ENCODE measurements at places on chromosomes 5 and 9.

GRCh38 chr9:100111235-100111634 is 12.2 kb downstream of the INVS start:
- DNase-seq, result no peak

- DNase-seq, result no peak
Observed at GRCh38 chr5:170579601-170580000, 75.8 kb downstream of the KCNIP1 start.

- DNase-seq, result no peak
Observed at GRCh38 chr9:27194401-27195091, 85.5 kb downstream of the TEK start.

GRCh38 chr5:129506950-129507349 is 46.9 kb downstream of the ADAMTS19 start:
- DNase-seq, result no peak

DNA sequence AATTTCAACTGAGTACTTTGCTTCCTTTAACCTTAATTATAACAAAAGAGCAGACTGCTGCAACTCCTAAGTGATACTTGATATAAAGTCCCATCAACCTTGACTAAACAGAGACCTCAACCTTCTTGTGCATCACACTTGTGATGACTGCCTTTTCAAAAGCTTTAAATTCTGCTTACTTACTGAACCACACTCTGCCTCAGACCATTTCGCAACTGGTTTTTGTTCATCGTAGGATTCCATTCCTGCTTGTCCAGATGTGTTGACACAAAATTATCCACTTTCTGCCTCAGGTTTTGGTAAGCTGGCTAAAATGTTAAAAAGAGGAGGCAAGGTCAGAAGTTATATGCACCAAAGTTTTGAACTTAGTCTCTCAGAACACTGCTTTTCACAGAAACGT is 3.5 kb downstream of the BOD1 start:
- no peak for DNase-seq

GRCh38 chr9:121906074-121906870 is 186.8 kb downstream of the TTLL11 start:
- no peak for DNase-seq

- no peak for DNase-seq
Observed at GRCh38 chr9:84671586-84672521, 2.3 kb downstream of the NTRK2 start.
